ENCODE measurements at places on chromosomes 4 and X. TPM values are rescaled to one million over a fixed set of nuclear protein-coding genes. Genes with fewer than 3 reads are reported as not detected.

The NOP14 gene
- total RNA-seq, result 30.5 TPM

The INTS6L gene
- 17.9 TPM for total RNA-seq

The TFDP3 gene
- not detected for total RNA-seq

The STK32B gene
- 0.49 TPM for total RNA-seq

The SPP1 gene
- total RNA-seq, result 1.5 TPM

The PCYT1B gene
- 0.33 TPM for total RNA-seq

The FGFBP1 gene
- not detected for total RNA-seq

GRCh38 chrX:109089359-109089758 is 353.0 kb upstream of the IRS4 start:
- no peak for DNase-seq

DNA sequence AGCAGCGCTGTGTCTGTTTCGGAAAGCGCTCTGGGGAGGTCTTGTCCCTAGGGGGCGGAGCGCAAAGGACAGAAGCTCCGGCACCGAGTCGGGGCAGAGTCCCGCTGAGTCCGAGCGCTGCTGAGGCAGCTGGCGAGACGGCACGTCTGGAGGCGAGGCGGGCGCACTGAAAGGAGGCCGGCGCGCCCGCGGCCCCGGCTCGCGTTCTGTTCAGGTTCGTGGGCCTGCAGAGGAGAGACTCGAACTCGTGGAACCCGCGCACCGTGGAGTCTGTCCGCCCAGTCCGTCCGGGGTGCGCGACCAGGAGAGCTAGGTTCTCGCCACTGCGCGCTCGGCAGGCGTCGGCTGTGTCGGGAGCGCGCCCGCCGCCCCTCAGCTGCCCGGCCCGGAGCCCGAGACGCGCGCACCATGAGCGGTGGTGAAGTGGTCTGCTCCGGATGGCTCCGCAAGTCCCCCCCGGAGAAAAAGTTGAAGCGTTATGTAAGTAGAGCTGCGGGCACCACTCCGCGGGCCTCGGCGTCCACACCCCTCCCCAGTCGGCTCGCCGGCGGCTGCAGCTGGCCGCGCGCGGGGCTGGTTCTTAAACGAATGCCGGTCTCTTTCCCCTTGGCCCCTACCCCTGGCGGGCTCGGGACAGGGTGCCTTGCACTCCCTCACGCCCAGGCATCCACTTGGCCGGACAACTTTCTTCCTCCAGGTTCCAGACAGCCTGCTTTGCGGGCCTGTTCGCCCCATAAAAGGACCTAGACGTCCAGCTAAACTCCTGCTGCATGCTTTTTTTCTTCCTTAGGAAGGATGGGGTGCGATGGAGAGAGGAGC is at the start of gene GAB1:
Gene GAB1, plus strand, starts transcription at position 96 of the 819 bp plus-strand sequence. Its CDS starts 313 bp downstream, at position 409.
- DNase-seq, result peak; percentile 94

- no peak for DNase-seq
These were observed 24.1 kb downstream of the CXCL8 start for GRCh38 chr4:73764513-73764912.

GRCh38 chrX:21974011-21974385 is 33.5 kb downstream of the SMS start:
- no peak for DNase-seq

DNA sequence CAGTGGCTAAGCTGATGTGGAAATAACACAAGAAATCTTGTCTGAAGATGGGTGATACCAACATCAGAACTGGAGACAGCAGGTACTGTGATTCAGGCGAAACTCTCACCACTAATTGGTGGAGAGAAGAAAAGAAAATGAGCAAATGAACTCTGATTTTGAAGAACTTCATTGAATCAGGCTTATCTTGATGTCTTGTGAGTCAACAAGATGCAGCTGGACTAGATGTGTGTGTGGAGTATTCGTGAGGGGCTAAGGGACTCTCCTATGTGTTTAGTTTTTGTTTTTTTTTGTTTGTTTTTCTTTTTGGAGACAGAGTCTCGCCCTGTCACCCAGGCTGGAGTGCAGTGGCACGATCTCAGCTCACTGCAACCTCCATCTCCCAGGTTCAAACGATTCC is 131.6 kb downstream of the DHRSX start:
- no peak for DNase-seq

GRCh38 chr4:158530381-158530780 is 8.7 kb downstream of the RXFP1 start:
- no peak for DNase-seq

DNA sequence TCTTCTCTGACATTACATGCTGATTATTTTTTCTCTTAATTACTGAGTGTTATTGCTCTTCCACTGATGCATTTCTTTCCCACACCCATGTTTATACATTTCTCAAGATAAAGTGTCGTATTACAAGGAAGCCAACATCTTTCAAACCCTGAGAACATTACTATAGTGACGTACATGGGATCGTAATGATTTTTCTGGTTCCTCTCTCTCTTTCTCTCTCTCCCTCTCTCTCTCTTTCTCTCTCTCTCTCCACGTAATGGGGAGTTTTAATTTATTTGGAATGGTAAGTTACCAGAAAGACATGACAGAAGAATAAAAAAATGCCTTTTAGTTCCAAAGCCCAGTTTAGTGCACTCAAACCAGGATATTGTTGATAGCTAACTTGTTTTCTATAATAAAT is 40.4 kb upstream of the MAPK10 start:
- no peak for DNase-seq

- no peak for DNase-seq
These were observed 131.2 kb upstream of the SPRY1 start for GRCh38 chr4:123265443-123265842.

DNA sequence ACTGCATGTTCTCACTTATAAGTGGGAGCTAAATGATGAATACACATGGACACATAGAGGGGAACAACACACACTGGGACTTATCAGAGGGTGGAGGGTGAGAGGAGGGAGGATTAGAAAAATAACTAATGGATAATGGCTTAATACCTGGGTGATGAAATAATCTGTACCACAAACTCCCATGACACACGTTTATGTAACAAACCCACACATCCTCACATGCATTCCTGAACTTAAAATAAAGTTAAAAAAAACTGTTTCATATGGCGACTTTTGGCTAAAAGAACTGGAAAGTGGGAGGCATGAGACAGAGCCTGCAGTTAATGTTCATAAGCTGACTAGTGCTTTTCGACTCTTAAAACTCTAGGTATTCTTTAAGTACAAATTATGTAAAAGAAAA is 98.9 kb upstream of the NPFFR2 start:
- DNase-seq, result no peak

- DNase-seq, result no peak
These were observed 101.4 kb downstream of the PPARGC1A start for GRCh38 chr4:23788460-23788859.

- DNase-seq, result no peak
These were observed 165.9 kb upstream of the HHIP start for GRCh38 chr4:144480068-144480467.

- DNase-seq, result no peak
These were observed 1720.2 kb downstream of the PCDH7 start for GRCh38 chr4:32440391-32440790.

GRCh38 chrX:39602195-39602594 is 495.6 kb downstream of the BCOR start:
- no peak for DNase-seq

DNA sequence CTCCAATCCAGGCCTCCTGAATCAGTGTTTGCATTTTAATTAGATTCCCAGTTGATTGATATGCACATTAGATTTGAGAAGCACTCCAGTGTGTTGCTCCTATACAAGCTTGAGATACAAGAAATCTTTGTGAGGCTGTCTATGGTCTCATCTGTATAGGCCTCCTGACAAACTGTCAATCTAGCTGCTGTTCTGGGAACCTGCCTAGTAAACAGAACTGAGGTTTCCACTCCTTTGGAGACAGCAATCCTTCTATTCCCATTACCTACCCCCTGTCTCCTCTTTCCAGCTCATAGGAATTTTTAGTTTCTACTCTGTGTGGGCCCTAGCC is 306.1 kb upstream of the EMCN start:
- no peak for DNase-seq

DNA sequence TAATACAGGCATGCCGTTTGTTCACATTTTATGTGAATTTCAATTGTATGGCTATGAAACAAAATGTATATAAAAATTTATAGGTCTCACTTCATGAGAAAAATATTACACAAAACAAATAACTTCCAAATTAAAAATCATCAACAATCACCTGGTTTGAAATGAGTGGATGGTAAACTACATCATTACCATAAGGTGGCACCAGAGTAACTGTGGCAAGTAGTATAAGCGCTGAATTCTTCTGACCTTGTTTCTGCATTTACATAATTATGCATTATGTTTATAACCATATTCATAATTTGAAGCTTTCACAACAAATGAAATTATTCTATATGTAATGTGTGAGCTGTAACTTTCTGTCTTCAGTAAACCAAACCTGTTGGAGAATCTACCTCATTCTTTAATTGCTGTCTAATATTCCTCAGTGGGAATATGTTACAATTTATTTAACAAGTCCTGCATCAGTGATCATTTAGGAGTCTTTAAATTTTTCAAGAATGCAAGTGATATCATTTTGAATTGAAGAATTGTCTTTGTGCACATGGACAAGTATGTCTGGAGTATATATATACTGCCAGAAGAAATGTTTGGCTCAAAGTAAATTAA is 55.2 kb downstream of the MMRN1 start:
- DNase-seq, result no peak

DNA sequence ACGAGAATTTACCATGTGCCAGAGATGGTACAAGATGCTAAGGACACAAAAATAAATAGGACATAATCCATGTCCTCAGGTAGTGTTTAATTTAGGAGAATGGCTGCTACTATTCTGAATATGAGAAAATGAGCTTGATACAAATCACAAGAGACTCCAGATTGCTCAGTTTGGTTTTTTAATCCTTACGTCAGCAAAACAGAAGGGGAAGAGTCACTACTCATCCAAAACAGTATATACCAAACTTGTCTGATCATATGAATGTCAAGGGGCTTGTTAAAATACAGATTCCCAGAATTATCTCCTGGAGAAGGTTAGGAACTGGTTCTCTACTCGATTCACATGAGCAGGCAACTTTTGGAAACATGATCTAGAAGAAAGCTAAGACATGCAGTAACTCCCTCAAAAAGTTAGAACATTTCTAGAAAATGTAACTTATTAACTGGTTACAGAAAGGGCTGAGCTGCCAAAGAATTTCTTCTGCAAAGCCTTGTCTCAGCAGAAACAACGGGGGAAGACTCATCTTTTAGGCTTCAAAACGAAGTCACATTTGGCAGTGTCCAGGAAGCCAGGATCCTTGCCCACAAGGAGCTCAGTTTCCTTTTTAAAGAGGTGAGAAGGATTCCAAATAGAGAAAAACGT is 3.4 kb downstream of the AIFM1 start:
- DNase-seq, result no peak

DNA sequence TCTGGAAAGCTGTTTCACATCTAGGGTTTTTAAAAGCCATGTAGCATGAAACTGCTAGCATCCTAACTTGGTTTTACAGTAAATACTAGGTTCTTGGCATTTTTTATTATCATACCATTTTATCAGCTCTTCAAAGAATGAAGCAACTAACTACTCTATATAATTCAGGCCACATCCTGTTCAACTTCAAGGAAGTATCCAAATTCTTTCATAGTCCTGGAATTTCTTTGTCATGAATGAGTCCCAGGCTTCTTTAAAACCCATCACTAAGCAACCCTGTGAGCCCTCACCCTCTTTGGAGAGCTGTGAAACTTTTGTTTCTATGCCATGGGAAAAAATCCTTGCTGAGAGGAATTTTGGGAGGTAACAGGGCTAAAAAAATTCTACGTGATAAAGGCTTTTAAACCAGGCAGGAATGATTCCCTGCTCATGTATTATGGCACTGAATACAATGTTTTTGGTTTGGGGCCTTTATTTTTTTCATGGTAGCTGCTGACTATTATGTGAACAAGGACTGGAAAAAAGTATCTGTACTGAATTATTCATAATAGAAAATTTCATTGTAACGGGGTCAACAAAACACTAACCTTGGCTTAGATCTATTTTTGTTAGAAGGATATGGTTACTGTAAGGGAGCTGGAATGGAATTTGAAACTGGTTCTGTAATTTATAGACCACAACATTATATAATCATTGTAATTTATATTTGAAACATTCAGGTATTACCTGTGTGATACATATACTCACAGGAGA is 164.9 kb downstream of the DCTD start:
- no peak for DNase-seq

- DNase-seq, result no peak
These were observed 1.5 kb upstream of the EDNRA start for GRCh38 chr4:147479376-147479775.

DNA sequence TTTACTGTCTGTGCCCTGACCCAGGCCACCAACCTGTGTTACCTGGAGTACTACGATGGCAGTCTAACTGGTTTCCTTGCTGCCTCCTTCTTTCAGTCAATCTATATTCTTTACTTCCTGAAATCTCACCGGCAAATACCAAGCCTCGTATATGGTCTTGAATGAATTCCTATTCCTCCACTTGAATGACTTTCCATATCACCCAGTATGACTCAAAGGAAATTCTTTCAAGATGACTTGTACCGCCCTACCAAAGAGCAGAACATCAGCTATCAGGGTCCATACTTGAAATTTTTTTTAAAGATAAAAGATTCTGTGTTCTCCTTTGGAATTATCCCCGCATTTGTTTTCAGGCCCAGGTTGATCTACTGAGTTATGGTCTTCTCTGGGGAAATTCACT is 378.0 kb downstream of the AFF2 start:
- no peak for DNase-seq

DNA sequence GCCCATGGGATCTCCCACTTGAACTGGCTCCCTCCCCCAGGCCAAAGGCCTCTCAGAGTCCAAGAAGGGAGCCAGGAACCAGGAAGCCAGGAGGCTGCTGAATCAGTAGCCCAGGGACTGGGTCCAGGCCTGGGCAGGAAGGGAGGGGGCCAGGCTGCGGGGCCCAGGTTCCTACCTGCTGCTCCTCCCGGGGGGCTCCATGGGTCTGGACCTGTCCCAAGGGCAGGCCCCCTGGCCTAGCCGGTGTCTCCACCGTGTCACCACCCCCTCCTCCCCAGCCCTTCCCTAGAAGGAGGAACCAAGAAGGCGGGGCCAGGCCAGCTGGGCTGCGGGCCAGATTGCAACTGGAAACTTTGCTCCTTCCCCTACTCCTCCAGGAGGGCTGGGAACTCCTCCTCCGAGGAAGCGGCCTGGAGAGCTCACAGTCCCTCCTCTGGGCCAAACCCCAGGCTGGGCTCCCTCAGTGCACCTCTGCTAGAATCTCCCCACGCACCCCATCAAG is at the start of gene IQSEC2:
Gene IQSEC2, minus strand, starts transcription at position 264 of the 502 bp plus-strand sequence.
- peak; percentile 79 for DNase-seq

Data from spleen (tissue), 13 donors.